ENCODE measurements at places on chromosomes 7 and 10.

DNA sequence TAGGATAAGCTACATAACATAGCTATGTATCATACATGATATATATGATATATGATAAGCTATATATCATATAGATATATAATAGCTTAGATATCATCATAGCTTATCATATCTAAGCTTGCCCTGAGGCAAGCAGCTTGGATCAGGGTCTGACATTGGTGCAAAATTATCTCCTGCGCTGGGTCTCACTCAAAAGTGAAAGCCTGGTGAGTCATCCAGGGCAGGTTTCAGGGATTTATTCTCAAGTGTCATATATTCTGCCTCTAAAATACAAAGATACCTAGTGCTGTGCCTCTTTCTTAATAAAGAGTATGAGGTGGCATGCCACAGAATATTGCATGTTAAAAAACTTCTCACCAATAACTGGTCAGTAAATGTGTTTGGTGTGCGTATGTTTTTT is 105.9 kb downstream of the CDC14C start:
- DNase-seq = no peak

GRCh38 chr7:46320956-46321355 is 399.9 kb upstream of the IGFBP3 start:
- no peak for DNase-seq

DNA sequence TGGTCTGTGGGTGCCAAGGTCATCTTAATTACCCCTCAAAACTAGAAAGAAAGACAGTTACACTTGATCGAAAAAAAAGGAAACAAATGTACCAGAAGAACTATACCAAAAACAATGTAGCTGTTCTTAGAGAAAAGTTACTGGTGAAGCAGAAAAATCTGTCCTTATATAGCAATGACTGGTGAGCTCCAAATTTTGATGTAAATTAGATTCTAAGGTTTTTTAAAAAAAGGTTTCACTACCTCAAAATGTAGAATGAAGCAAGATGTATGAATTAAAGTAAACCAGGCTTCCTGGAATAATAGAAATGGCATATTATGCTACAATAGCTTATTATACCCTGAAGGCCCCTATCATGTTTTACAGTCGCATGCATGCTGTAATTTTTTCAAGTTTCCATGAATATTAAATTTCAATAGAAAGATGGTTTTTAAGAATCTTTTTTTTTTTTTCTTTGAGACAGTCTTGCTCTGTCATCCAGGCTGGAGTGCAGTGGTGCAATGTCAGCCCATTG is 28.4 kb upstream of the FKBP9 start:
- DNase-seq = no peak

GRCh38 chr10:11757454-11757820 is 15.3 kb downstream of the ECHDC3 start:
- DNase-seq = no peak

DNA sequence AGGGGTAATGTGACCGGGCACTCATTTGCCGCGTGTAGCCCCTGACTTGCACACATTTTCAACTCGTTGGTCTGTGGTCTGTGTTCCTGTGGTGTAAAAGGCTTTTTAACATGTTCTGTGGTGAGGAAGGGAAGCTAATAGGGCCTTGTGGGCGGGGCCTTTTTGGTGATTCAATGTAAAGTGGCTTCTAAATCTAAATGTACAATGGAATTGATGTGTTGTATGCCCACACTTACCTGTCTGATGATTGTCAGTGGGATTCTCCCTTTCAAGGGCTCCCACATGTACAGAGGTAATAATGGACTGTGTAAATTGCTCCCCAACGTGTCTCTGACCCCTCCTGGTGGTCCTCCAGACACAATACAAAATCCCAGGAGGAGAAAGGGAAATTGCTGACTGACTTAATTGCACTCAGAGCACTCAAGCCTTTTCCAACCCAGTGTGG is 43.1 kb upstream of the GATAD1 start:
- DNase-seq = no peak

DNA sequence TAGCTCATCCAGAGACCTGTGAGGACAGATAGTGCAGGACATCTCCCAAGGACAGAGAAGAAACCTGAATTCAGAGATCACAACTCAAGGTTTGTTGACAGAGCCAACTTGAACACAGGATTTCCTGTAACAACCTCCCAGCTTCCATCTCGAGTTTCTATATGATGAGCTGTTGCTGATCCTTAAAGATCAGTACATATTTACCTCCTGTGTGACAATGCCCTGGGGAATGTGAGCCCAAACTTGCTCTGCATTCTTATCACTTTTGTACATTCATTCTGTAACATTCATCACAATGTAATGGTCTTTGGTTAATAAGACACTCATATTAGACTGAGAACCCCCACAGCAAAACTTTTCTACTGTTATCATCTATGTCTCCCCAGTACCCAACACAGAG is 468.6 kb downstream of the XPNPEP1 start:
- no peak for DNase-seq

DNA sequence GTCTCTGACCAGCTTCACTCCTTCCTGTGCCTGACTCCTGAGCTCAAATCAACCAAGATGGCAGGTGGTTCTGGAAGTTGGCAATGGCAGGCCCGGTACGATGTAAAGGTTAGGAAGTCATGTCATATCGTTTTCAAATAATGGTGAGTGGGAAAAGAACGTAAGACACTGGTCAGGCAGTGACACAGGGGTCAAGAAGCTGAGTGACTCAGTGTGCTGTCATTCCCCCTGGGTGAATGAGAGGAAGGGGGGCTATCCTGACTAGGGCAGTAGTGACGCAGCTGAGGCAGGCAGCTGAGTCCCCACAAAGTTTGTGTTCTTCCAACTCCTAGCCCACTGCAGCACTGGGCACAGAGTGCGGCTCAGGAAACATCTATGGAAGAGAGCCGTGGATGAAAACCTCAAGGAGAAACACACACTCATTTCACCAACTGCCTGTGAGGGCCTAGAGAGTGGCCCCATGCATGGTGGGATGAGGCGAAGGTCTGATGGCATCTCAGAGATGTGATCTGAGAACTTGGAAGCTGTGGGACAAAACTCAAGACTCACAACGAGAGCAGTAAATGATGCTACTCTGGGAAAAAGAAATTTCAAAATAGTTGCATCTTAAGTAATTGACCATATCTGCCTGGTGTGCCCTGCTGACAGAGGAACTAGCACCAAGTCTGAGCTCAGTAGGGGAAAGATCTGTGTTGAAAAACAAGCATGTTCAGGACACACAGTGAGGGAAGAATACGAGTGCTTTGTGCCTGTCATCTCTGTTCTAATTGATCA is 23.2 kb downstream of the CREB3L2 start:
- DNase-seq = no peak

GRCh38 chr10:23696476-23696875 is 257.6 kb downstream of the OTUD1 start:
- DNase-seq = no peak

DNA sequence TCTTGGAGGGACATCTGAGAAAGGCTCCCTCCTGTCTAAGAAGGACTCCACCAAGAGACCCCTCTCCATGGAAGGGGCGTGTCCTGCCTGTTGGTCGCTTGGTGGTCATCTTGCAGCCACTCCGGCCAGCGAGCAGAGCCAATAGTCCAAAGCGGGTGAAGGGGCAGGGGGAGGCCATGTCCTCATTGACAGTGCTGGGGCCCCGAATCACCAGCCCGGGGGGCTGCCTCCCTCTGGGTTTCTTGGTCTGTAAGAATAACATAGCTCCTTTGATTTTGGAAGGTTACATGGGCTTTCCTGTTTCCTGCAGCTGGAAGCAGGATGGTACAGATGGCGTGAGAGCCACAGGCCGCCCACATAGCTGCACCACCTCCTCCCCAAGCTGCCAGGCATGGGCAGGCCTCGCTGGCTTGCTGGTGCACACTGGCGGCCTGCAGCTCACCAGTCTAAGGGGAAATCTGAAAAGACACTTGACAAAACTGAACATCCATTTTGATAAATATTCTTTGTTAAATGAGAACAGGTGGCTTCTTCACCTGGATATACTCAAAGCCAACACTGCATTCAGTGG is 105.8 kb downstream of the ARHGAP22 start:
- no peak for DNase-seq

DNA sequence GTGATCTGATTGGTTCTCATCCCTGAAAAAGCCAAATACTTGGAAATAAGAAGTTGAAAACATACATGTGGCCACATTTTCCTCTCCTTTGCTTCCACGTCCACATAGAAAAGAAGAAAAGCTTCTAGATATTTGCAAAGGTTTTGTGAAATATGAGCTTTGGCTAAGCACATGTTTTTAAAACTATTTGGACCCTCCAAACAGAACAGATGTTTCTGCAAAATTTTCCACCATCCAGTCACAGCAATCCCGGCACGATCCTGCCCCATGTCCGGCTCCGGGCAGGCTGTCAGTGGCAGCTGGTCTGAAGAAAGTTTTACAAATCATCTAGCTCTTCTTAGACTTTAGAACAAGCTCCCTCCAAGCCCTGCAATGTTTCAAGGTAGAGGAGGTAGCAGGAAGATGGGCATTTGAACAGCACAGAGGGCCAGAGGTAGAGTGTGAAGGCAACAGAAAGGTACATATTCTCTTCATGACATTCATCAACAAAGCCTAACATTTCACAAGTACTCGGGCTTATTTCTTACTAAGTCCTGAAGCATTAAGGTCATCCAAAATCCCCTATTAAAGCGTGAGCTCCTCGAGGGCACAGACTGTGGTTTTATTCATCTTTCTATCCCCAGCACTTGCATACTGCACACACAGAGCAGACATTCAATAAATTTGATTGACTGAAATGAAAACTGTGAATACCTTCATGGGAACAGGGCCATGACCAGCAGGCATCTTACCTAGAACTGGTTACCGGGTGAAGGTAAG is 110.1 kb downstream of the JAZF1 start:
- no peak for DNase-seq

GRCh38 chr10:118873091-118873737 is 118.4 kb upstream of the CACUL1 start:
- DNase-seq = no peak

DNA sequence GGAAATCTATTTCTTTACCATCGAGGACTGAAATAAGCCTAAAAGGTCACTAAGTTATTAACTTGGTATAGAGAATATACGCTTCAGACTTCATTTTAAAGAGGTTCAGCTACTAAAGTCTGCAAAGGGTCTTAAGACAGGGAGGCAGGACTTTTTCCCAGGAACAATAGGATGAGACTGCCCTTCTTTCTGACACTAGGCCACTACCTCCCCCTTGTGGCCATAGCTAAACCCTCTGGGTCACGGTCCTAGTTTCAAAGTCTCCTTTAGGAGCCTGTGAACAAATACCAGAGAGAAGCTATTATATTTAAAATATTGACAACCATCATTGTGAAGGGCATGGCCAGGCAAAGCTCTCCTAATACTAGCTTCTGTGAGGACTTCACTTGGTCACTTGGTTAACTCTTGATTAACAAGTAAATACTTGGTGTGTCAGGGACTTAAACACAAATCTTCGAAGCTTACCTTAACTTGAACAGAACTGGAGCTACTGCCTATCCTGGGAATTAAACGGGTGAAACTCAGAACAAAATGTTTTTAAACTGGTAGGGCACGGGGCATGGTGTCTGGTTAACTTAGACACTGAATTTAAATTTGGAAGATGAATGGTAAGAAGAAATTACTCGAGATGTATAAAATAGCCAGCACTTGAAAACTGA is 75.6 kb downstream of the CCDC6 start:
- DNase-seq = no peak

DNA sequence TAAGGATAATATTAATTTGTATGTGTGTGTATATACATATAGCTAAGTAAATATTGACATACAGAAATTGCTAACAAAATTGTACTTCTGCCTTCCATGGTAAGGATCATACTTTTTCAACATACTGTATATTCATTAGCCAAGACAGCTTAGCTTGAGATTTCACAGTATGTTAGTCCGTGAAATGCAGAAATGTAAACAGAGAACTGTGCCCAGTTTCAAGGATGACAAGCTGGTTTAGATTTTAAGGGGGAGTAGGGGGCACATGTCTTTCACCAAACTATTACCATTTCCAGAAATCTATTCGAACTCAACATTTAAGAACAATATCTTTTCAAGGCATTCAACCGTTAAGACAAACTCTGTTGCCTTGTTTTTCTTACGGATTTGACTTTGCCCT is 182.2 kb downstream of the SORCS1 start:
- DNase-seq = no peak

DNA sequence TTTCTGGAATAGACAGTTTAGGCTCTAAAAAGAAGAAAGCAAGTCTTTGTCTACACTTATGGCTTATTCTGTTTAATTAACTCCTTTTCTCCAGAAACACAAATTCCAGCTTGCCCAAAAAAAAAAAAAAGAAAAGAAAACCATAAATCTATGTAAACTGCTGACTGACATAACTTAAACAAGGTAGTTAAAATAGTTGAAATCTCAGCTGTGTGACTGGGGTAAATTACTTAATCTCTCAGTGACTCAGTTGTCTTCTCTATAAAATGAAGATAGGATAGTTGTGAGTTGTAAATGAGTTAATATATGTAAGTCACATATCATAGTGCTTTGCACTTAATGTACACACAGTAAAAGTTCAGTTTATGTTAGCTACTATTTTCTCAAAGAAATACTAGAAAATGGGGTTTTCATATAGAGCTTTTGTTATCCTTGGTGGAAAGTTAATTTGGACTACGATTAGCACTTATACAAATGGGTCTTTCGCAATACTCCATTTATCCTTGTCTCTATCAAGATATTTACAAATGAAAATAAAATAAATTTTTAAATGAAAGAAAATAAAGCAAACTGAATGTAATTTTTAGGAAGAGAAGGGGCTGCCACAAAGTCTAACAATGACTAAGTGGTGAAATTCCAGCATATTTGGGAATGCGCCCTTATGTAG is 200.9 kb downstream of the MBL2 start:
- no peak for DNase-seq

- no peak for DNase-seq
Observed at GRCh38 chr10:133326745-133327650, 9.7 kb downstream of the CALY start.

DNA sequence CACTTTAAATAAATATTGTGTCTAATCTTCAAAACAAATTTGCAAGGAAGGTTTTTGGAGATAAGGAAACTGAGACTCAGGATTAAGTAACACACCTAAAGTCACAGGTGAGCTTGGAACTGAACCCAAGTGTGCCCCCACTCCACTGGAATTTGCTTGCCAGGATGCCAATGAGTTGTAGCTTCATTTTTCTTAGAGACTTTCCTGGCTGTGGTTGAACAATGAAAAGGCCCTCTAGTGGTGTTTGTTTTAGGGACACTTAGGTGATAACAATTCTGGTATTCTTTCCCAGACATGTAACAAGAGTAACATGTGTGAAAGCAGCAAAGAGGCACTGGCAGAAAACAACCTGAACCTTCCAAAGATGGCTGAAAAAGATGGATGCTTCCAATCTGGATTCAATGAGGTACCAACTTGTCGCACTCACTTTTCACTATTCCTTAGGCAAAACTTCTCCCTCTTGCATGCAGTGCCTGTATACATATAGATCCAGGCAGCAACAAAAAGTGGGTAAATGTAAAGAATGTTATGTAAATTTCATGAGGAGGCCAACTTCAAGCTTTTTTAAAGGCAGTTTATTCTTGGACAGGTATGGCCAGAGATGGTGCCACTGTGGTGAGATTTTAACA is 1.5 kb downstream of the IL6 start:
- DNase-seq = no peak
